NCI-H1105 (cell line): ENCODE measurements at places on chromosomes 2 and 18.

DNA sequence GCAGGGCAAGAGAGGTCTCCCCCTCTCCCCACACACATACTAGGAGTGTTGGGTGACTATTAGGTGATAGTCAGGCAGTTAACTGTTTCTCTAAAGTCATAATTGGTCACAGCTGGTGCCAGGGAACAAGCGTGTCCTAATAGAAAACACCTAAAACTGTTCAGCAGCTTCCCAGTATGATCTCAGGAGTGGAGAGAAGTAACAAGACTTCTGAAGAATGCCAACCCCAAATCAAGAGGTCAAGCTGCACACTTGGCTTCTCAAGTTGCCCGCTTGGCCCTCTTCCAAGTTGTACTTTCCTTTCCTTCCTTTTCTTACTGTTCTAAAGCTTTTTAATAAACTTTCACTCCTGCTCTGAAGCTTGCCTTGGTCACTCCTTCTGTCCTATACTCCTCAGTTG lies 22.4 kb upstream of the STAT1 start:
- DNase-seq = no peak

- DNase-seq = no peak
These were observed 1.1 kb upstream of the MAL start for GRCh38 chr2:95024371-95024770.

GRCh38 chr2:132991471-132992045 lies 321.6 kb upstream of the LYPD1 start:
- DNase-seq = peak; percentile 57

DNA sequence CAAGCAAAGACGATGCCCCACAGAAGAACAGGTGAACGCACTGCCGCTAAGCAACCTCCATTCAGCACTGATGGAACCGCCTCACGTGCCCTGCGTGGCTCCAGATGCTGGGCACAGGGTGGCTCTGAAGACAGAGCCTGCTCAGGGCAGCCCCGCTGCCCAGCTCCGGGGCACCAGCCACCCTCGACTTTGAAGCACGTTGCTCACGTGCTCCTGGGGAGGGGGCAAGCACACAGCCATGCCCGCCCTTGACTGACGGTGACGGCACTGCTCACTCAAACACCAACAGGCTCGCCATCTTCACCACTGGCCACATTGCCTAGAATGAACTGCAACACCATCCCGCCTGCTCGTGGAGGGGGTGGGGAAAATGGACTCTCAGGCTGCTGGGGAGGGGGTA lies 251.3 kb downstream of the HDAC4 start:
- no peak for DNase-seq

- peak; percentile 78 for DNase-seq
These were observed 508.9 kb upstream of the TCF4 start for GRCh38 chr18:56096861-56097260.

- DNase-seq = no peak
These were observed 41.1 kb downstream of the ACVR1C start for GRCh38 chr2:157587576-157587975.

- DNase-seq = peak; percentile 54
These were observed 7.7 kb upstream of the COL6A3 start for GRCh38 chr2:237421542-237422116.

GRCh38 chr18:54030434-54030833 lies 194.0 kb downstream of the MBD2 start:
- no peak for DNase-seq

DNA sequence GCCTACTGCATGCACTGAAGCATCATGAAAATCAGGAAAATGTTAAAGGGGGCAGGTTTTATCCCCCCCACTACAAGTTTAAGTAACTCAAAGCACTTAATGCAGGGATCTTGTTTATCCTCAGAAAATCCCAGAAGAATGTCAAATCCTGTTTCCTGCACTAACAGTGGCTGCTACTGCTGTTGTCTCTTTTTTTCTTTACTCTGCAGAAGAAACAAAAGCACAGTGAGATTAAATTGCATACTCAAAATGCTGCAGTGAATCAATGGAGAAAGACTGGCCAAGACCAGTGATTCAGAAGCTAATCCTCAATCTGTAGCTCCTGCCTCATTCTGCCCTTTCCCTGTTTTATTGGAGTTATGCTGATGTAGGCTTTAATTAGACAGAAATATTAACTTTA lies 332.3 kb upstream of the FIGN start:
- DNase-seq = no peak

DNA sequence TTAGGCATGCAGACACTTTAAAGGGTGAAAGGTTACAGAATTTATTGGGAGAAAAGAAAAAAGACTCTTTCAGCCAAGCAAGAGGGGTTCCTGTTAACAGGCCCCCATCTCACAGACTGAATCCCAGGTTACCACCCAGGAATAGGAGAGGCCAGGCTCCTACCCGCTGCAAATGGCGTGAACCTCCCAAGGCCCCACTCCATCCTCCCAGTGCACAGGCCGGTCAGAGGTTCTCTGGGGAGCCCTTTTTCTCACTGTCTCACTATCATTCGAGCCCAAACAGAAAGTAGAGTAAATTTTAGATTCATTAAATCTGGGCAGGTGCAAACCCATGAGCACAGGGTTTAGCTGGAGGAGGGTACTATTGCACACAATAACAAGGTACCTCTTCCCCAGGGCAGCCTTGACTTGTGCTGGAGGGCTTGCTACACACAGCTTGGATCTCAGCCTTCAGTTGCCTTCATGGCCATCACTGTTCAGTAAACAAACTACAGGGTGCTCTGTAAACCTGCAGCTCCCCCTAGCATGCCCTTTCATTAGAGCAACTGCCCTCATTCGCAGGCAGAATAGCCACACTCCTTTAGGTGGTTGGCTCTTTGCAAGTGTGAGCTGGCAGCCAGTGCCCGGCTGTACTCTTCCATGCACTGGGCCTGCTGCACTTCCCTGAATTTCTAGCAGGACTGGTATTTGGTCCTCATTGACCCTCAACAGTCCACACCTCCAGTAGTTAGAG lies 7.3 kb upstream of the PLEK start:
- DNase-seq = peak; percentile 3

DNA sequence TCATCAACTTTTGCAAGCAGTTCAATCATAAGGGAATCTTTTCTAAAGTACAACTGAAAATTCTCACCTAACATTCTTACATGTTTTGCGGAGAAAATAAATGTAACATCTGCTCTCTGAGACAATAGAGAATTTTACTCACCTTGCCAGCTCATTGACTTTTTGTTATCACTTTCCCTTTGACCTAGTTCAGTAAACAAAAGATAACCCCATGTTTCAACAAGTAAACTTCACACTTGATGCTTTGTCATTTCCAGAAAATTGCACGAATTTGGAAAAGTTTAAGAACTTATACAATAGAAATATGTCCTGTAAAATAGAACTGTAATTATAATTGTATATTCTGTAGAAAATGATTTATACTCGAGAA lies 1110.0 kb upstream of the ACVR2A start:
- no peak for DNase-seq

GRCh38 chr2:125445495-125445894 lies 1210.5 kb upstream of the GYPC start:
- DNase-seq = no peak

GRCh38 chr2:56918790-56919189 lies 735.0 kb downstream of the CCDC85A start:
- DNase-seq = no peak
